ENCODE measurements at places on chromosomes 12 and 14.
A peak's percentile ranks its signal among the peaks of the same experiment; 100 is the strongest.

- DNase-seq = no peak
These were observed 893.1 kb downstream of the TMEM121 start for GRCh38 chr14:106419376-106419965.

GRCh38 chr12:56816491-56816890, 53.4 kb downstream of the HSD17B6 start:
- no peak for DNase-seq

- DNase-seq = no peak
These were observed 76.2 kb upstream of the KCNA1 start for GRCh38 chr12:4833524-4833923.

DNA sequence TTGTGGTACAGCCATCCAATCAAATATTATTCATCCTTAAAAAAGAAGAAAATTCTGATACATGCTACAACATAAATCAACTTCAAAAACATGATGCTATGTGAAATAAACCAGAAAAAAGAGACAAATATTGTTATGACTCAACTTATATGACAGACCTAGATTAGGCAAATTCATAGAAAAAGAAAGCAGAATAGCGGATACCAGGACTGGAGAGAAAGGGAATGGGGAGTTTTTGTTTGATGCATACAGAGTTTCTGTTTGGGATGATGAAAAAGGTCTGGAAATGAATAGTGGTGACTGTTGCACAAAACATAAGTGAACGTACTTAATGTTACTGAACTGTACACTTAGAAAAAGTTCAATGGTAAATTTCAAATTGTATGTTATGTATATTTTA, 82.3 kb downstream of the SPPL3 start:
- DNase-seq = no peak

DNA sequence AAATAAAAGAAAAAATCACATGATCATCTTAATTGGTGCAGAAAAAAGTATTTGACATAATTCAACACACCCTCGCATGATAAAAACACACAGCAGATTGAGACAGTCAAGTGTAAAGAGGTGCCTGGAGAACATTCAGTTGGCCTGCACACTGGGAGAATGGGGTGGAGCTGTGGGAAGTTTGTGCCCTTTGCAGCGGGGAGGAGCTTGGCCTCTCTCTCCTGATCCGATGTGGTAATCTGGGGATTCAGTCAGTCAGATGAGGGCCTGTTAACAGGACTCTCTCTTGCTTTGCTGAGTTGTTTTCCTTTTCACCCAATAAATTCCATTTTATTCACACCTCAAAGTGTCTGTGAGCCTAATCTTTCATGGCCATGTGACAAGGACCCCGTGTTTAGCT, 5.9 kb downstream of the SERPINA6 start:
- no peak for DNase-seq

- no peak for DNase-seq
These were observed 55.4 kb downstream of the ARL6IP4 start for GRCh38 chr12:123035841-123036240.

DNA sequence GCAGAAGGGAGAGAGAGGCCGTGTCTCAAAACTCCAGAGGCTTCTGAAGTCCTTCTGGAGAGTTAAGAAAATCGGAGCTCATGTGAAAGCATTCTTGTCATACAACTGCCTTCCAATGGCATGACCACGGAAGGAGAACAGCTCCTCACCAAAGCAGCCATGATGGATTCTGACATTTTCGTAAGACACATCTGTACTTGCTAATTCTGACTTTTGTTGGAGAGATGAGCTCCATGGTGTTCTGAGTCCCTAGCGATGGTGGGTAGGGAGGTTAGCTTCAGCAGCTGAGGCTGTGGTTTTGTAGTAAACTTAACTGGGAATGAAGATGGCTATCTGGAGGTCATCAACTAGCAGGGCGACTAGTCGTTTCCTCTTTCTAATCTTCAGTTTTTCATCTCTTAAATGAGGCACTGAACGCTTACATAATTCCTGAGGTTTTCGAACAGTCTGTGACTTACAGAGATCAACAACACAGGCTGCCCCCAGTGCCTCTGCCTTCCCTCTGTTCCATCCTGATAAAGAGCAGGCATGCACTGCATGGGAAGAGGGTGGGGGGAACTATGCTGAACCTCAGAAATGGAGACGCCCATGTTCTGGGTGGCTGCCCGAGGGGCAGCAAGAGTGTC, 28.6 kb upstream of the DICER1 start:
- no peak for DNase-seq

- no peak for DNase-seq
These were observed 26.2 kb downstream of the AVPR1A start for GRCh38 chr12:63124778-63125177.

DNA sequence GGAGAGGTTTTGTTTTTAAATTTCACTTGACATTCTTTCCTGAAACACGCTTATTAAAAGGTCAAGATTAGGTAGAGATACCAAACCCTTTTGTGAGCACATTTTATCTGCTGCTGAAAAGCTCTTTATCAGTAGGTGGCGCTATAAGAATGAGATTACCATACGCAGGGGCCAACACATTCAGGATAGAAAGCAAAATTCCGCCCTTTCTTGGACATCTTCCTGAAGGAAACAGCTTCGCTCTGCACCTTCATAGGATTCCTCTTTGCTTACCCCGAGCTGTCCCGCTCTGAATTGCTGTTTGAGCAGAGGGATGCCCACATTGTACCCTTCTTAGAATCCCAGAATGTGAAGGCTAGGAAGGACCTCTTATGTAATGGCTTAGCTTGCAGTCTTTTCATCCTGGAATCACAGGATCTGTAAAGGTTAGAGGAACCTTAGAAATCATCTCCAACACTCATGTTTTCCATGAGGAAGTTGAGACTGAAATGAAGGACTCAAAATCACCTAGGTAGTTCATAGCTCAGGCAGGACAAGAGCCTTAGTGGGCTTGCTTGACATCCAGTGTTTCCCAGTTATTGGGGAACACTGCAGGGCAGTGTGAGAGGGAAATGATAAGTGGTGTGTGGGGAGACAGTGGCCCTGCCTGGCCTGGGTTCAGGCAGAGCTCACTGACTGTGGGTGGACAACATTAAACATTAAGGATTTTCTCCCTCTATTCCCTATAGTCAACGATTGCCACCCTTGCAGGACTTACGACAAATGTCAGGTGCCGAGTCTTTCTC, 38.7 kb upstream of the CRY1 start:
- DNase-seq = no peak

DNA sequence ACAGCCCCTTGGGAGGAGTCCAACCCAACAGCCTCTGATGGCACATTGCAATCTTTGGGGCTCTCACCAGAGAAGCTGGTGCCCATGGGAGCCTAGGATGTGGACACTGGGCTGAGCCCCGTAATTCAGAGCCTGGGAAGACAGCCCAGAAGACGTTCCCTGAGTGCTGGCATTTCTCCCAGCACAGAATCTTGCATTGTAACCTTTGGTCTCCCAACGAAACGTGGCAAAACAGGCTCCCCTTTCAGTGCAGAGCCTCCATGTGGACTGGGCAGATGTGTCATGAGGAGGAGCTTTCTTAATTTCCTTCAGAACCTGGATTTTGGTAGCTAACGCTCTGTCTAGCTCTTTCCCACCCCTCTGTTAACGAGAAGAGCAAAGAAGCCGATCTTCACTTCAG, 26.3 kb downstream of the BATF start:
- DNase-seq = no peak

GRCh38 chr12:91973813-91974212, 171.8 kb downstream of the BTG1 start:
- no peak for DNase-seq

DNA sequence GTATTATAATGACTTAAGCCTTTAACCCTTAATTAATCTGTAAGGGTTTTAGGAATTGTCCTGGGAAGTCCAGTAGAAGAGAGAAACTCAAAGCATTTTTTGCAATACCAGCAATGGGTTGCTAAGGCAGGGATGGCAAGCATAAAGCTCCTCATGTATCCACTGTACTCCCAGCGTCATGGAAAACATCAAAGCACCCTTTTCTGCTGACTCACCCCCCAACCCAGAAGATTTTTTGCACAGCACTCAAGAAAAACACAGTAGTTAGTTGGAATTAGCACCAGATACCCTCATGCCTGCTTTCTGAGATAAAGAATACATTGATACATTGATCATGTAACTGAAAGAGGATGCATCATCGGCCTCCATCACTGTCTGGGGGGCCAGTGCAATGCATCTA, 199.1 kb upstream of the CNOT2 start:
- DNase-seq = no peak

GRCh38 chr12:39824505-39825212, 205.1 kb upstream of the ABCD2 start:
- no peak for DNase-seq

GRCh38 chr14:43898687-43899086, 608.4 kb downstream of the FSCB start:
- no peak for DNase-seq

DNA sequence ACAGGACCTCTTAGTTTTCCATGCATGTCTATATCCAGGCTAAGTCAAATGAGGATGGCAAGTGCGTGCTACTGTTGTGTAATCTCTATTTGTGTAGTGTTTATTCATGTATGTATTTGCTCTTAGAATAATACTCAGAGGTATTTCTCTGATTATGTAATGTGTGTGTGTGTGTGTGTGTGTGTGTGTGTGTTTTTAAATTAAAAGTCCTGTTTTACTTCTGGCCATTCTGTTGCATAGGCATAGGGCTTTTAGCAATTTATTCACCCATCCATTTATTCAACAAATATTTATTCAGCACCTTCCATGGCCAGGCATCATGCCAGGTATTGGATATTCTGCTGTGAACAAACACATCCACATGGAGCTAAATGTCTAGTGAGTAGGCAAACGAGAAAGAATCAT, 63.5 kb downstream of the PELI2 start:
- no peak for DNase-seq

DNA sequence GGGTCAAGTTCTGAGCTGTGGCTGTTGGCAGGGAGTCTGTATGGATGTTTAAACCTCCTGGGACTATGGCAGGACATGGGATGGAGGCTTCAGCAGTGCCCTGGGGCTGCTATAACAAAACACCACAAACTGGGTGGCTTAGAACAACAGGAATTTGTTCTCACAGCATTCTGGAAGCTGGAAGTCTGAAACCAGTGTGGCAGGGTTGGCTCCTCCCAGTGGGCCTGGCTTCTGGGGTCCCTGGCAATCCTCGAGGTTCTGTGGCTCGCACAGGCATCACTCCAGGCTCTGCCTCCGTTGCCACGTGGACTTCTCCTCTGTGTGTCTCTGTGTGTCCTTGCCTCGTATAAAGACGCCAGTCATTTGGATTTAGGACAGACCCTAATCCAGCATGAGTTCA, 39.9 kb downstream of the FZD10 start:
- DNase-seq = no peak

DNA sequence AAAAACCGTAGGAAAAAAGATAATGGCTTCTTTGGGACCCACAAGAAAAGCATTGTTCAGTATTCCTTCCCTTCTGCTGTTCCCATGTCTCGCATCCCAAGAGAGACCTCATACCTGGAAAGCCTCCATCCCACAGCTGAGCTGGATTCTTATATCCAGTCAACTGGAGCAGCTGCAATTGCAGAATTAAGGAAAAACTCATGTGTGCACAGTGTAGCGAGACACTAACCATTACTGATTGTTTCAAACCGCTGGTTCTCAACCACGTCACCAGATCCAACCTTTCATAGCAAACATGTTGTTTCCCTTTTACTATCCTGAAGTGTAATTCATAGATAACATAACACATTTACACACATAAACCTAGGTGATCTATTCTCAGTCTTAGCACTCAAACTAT, 5.5 kb upstream of the RNASE10 start:
- no peak for DNase-seq

DNA sequence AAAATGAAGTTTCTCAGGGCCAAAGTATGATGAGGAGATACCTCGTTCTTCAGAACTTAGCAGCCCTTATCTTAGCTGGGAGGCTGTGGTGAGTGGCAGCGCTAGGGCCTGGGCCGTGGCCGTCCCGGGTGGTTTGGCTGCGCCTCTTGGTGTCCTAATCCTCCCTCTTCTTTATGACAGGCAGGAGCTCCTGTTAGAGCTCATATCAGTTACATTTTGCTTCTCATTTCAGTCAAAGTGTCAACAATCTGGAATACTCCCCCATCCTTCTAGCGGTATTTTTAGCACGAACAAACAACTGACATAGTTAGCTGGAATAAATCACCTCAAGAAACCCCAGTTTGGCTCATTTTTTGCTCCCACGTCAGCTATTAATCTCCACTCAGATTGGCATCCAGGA, 188.8 kb downstream of the TTC7B start:
- DNase-seq = no peak

DNA sequence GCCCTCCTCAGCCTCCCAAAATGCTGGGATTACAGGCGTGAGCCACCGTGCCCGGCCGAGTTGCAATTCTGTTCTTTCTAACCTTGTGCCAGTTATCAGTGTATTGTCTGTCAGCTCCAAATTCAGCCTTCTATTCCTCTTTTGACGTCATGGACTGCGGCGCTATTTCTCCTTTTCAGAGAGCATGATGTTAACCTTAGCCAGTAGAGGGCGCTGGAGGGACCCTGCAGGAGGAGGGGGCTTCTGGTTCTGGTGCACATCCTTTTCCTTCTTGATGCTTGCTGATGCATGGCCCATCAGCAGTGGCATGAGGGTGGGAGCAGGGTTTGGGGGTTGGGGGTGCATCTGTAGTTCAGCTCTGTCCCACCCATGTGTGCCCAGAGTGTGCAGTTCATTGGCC, 179.3 kb upstream of the RMST start:
- no peak for DNase-seq

- DNase-seq = no peak
These were observed 80.8 kb upstream of the C12orf71 start for GRCh38 chr12:27163048-27163715.

DNA sequence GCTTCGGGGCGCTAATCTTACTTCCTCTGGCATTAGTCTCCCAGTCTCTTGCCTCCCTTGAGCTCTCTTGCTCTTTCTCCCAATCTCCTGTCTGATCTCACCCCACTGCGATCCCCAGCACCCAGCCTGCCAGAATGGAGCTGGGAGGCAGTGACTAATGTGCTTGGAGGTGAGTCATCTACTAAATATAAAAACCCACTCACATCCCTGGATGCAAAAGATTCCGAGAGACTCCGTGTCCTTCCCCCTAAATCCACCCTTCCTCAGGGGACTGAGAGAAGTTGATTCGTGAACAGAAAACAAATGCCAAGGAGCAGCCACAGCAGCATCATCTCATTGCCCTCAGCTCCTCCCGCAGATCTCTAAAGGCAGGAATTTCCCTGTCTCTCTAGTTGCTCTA, 45.7 kb upstream of the KCNA5 start:
- DNase-seq = peak; percentile 22

Data from nucleus accumbens (tissue), 56 donors.